ENCODE measurements at places on chromosomes 6 and 20.

DNA sequence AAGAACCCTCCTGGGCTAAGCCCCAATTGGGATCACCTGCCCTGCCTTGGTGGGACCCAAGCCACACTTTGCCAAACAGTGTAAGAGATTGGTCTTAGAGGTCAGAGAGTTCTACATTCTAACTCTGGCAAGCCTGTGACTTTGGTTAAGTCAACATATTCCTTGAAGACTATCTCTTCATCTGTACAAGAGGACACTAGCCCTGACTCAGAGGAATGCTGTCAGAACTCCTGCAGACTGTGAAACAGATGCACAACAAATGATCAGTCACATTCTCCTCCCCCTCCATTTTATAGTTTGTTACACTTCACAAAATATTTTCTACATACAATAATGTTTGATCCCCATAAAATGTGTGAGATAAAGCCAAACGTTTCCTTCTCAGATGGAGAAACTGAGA lies 91.7 kb upstream of the EPB41L1 start:
- DNase-seq = no peak

- DNase-seq = no peak
These were observed 49.7 kb downstream of the COL11A2 start for GRCh38 chr6:33142501-33143070.

DNA sequence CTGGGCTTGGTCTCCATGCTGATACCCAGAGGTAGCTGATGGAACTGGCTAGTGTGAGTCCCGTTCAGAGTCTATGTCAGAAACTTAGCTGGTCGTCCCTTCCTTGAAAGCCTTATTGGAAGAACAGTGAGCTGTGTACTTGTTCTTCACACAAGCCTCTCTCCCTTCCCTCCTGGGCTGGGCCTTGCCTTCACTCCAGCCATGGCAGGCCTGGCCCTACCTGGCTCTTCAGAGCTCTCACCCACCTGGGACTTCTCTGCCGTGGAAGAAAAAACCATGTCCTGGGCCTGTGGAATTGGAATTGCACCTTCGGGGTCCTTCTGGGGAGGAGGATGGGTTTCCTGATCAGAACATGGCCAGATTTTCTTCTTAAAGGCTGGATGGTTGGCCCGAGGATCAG lies 20.3 kb upstream of the ZNF831 start:
- no peak for DNase-seq

- DNase-seq = no peak
These were observed 16.4 kb upstream of the IBTK start for GRCh38 chr6:82263916-82264315.

DNA sequence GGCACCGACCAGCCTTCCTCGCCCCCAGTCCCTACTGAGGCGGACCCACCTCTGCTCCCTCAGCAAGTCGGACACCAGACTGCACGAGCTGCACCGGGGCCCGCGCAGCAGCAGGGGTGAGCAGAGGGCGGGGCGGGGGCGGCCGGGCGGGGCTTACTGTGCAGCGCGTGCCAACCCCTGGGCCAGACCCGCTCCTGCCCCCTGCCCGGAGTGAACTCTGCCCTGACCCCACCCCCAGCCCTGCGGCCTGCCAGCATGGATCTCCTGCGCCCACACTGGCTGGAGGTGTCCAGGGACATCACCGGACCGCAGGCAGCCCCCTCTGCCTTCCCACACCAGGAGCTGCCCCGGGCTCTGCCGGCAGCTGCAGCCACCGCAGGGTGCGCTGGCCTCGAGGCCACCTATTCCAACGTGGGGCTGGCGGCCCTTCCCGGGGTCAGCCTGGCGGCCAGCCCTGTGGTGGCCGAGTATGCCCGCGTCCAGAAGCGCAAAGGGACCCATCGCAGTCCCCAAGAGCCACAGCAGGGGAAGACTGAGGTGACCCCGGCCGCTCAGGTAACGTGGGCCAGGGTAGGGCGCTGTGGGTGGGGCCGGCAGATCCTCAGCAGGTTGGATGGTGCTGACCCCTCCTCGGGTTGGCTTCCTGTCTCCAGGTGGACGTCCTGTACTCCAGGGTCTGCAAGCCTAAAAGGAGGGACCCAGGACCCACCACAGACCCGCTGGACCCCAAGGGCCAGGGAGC lies 1.5 kb upstream of the SLC2A4RG start:
- DNase-seq = no peak

DNA sequence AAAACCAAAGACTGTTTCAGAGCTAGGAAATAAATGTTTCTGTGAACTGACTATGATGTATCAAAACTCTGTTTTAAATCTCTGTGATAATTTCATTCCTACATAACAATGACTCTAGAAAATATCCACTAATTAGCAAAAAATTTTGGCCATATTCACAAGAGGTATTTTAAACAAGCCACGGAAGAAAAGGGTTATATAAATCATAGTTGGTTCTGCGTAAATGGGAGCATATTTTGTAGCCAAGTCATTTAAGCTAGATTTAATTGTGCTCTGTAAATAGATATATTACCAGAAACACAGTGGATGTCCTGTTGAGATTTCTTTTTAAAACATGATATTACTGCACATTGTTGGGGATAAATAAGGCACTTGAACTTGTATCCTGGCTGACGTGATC lies 416.5 kb upstream of the PLCB4 start:
- no peak for DNase-seq

DNA sequence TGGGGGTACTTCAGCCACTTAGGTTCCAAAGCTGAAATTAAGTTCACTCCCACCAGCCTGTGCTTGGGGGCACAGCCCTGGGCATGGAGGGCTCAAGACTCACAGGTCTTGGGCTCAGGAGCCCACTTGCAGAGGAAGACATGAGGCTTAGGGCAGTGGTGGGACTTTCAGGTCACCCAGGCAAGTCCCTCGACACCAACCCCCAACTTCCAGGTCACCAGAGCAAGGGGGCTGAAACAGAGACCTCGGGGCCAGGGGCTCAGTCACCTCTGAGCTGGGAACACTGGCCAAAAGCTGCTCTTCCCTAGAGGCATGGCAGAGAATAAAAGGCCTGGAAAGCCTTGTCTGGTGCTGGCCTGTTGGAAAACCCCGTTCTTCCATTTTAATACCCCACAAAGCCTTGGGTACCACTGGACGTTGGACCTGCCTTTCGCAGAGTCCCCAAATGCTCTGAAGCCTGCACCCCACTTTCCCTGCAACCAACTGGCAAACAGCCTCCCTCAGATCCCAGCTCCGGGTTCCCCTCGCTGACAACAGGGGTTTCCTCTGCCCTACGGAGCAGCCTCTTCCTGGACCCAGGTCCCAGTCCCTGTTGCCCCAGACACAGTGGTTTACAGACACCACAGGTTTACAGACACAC lies 160.9 kb upstream of the PMEPA1 start:
- no peak for DNase-seq
